Endothelial cell (in vitro differentiated cells): ENCODE measurements at places on chromosomes 2 and 18. TPM values are rescaled to one million over a fixed set of nuclear protein-coding genes. Genes with fewer than 3 reads are reported as not detected.
A peak's percentile ranks its signal among the peaks of the same experiment; 100 is the strongest.

DNA sequence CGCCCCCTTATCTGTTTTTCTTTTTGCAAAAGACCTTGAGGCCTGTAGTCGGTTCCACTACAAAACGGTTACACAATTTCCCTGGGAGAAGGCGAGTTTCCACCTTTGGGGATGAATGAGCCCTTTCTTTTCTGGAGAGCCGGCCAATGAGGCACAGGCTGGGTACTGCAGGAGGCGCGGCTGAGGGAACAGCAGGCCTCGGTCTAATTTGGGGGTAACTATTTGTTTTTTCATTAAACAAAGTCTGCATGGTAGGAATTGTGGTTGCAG lies 129.2 kb downstream of the MYCN start:
- DNase-seq, result no peak

GRCh38 chr2:176080540-176081375 lies 3.0 kb downstream of the EVX2 start:
- DNase-seq, result peak; percentile 8

DNA sequence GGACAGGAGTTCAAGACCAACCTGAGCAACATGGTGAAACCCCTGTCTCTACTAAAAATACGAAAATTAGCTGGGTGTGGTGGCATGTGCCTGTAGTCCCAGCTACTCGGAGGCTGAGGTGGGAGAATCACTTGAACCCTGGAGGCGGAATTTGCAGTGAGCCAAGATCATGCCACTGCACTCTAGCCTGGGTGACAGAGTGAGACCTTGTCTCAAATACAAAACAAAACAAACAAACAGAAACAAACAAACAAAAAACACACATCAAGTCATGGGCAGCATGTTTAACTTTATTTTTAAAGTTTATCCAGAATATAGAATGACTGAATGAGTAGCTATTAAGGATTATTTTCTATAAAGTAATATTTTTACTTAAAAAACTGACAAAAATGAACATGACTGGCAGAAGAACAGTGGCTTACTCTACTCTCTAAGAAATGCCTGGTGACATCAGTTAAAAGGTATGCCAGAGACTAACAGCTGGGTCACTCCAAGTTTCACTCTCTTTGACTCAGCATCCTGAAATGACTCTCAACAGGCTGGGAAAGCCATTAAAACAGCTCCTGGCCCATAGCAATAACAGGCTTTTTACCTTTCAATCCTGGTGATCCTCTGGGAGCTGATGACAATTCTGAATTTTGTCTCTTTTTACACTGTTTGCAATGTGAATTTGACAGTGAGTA lies 281.6 kb upstream of the STON1 start:
- DNase-seq, result no peak

GRCh38 chr2:233259730-233260129 lies 8.3 kb downstream of the ATG16L1 start:
- DNase-seq, result no peak

GRCh38 chr2:10783421-10783820 lies 29.2 kb downstream of the PDIA6 start:
- no peak for DNase-seq

GRCh38 chr2:84477886-84478285 lies 18.8 kb upstream of the SUCLG1 start:
- DNase-seq, result no peak

DNA sequence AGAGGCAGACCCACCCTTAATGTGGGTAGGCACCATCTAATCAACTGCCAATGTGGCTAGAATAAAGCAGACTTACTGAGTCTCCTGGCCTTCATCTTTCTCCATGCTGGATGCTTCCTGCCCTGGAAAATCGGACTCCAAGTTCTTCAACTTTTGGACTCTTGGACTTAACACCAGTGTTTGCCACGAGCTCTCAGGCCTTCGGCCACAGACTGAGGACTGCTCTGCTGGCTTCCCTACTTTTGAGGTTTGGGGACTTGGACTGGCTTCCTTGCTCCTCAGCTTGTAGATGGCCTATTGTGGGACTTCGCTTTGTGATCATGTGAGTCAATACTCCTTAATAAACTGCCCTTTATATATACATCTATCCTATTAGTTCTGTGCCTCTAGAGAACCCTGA lies 21.9 kb downstream of the ST8SIA5 start:
- DNase-seq, result no peak

DNA sequence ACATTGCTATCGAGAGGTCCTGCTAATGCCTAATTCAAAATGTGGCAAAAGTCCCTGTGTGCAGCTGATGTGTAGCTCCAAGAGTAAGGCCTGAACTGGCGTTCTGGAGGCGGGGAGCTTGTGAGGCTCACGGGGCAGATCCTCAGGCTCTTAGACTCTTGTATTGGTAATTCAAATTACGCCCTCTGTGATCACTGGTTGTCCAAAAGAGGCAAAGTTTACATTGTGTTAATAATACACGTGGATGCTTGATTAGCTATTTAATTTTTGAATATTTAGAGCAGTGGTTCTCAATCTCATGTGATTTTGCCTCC lies 12.4 kb upstream of the CRYGA start:
- DNase-seq, result no peak

- DNase-seq, result peak; percentile 83
Observed at GRCh38 chr2:226215902-226216503, 583.6 kb downstream of the IRS1 start.

GRCh38 chr2:118356051-118356450 lies 267.8 kb downstream of the INSIG2 start:
- DNase-seq, result no peak

GRCh38 chr2:213022987-213023386 lies 128.4 kb downstream of the IKZF2 start:
- DNase-seq, result no peak

DNA sequence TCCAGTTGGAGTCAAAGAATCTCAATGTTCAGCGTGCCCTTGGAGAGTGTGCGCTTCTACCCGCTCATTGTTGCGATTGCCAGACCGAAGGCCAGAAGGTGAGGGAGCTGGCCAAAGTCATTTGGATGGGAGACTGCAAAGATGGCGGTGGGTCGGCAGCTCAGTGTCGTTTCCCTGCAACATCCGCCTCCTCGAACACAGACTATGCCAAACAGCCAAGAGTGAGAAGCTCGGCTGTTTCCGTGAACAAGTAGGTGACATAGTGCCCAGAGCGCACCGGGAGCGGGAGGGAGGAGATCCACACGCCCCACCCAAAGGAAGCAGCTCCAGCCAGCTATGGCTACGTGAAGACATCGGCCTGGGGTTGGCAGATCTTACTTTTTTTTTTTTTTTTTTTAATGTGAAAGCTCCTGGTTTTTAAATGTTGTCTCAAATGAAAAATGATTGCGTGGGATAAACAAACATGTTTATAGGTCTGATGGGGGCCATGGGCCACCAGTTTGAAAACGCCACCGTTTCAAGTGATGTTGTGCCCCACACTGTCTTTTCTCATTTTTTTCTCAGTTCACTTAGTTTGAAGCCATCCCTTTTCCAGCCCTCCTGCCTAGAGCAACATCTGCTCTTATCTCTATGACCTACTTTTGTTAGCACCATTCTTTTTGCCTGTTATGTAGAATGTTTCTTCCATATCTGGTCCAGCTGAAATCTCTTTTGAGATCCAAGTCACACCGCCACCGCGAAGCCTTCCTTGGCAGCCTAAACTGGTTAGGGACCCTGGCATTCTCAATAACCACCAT lies 682.4 kb downstream of the RNF144A start:
- no peak for DNase-seq

GRCh38 chr2:236176417-236176816 lies 8.2 kb upstream of the GBX2 start:
- DNase-seq, result peak; percentile 55

DNA sequence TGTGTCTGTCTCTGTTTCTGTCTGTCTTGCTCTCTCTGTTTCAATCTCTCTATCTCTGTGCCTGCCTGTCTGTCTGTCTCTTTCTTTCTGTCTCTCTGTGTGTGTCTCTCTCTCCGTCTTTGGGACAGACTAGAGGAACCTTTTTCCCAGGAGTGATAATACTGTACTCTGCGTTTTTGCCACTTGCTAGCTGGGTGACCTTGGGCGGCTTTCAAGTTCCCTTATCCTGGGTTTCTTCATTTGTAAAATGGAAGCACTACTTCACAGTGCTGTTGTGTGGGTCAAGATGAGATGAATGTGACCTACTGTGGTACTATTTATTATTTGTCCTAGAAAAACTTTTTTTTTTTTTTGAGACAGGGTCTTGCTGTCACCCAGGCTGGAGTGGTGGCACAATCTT lies 42.4 kb downstream of the HPCAL1 start:
- no peak for DNase-seq

- DNase-seq, result no peak
Observed at GRCh38 chr18:394262-394986, 106.1 kb downstream of the COLEC12 start.

DNA sequence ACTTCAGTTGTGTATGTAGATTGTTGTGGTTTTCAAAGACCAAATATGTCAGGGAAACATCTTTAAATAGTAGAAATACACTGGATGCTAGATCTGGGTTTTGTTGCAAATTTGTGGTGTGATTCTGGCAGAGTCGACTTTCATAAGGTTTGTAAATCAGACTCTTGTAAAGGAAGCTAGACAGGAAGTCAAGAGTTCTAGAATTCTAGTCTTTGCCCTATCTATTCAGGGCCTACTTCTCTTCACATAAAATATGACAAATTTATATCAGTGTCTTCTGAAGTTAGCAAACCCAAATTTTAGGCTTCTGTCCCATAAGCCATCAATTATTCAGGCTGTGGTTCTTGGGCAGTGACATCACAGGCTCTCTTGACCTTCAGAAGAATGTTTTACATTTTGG lies 1579.2 kb upstream of the PIK3C3 start:
- no peak for DNase-seq

- DNase-seq, result no peak
Observed at GRCh38 chr2:177391822-177392372, 676 bp upstream of the AGPS start.

DNA sequence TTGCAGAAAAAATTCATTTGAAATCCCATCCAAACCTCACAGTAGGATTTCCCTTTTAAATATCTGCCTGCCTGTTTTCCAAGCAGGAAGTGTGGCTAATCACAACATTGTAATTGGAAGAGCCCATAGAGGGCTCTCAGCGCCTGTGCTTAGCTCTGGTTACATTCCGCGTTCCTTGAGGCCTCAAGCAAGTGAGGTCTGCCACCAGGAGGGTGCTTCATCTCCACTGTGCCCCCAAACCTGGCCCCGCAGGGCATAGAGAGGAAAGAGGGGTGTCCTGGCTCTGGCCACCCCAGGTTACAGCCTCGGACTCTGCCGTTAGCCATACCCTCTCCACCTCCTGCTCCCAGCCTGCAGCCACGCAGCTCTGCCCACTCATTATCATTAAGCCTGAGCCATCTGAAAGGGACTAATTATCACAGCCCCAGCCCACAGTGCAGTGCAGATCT lies 214.8 kb downstream of the SP3 start:
- DNase-seq, result peak; percentile 22

DNA sequence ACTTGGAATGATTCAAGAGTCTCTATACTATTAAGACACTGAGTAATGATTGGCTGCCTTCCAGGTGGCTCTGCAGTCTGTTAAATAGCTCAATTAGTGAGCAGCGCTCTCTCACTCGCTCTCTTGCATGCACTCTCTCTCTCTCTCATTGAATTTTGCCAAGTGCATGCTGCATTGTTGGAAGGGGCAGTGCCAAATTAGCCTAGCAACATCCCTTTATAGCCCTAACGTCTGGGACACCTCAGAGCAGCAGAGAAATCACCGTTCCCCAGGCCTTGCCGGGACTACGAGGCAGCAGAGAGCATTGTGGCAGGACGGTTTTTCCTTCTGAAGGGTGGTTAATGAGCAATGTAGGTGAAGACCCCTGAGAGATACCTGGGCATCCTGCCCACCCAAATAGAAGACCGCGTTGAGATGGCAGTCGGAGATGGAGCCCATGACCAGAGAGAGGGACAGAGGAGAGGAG lies 447.6 kb upstream of the POU3F3 start:
- DNase-seq, result no peak

- DNase-seq, result no peak
Observed at GRCh38 chr2:215753808-215754207, 259.5 kb downstream of the MREG start.

- no peak for DNase-seq
Observed at GRCh38 chr2:20599001-20599600, 51.8 kb downstream of the HS1BP3 start.

Gene ACOXL
- total RNA-seq, result 0.44 TPM

Gene RESP18
- total RNA-seq, result not detected

Gene GPR75
- 5.1 TPM for total RNA-seq

Gene PID1
- not detected for total RNA-seq

Gene COL4A4
- 0.15 TPM for total RNA-seq

Gene MAP2
- total RNA-seq, result 2.1 TPM

Gene HOXD13
- not detected for total RNA-seq

Gene UGT1A4
- total RNA-seq, result not detected

Gene PLGLB2
- 1.5 TPM for total RNA-seq

Gene NEU2
- total RNA-seq, result not detected

Gene MC5R
- 0.56 TPM for total RNA-seq

Gene ALPG
- not detected for total RNA-seq

Gene NR4A2
- total RNA-seq, result 3.9 TPM
